ENCODE measurements at places on chromosomes 11 and 22.

GRCh38 chr11:128889657-128890213 lies 1.4 kb upstream of the KCNJ5 start:
- DNase-seq: no peak

DNA sequence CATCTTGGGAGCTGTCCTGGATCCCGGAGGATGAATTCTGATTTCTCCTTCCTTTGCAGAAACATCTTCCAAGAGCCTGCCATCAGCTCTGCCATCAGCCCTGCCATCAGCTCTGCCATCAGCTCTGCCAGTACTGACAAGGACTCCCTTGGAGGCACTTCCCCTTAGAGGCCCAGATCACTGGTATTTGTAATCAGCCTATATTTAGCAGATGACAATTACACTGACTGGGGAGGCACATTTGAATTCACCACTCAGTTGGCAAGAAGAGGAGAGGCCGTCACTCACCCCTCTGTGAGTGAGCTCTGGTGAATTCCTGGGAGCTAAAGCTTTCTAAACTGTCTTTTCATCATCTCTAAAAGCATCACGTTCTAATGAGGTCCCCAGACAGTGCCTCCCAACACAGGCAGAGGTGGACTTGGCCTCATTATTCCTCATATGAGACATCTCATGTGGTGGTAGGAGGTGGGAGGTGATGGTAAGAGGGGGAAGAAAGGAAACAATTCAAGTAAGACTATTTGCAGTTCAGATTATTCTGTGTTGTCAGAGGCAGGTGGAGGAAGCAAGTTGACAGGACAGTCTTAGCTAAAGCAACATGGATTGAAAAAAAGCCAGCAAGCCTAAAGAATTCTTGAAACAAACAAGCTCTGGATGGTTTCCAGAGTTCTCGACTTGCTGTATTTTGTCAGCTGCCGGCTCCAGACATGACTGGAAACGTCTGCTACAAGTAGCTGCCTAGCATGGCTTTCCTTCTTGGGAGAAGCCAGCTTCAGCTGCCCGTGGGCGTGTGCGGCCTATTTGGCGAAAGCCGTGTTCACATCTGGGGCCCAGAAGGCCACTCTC lies 771.7 kb downstream of the TBC1D22A start:
- DNase-seq: no peak

DNA sequence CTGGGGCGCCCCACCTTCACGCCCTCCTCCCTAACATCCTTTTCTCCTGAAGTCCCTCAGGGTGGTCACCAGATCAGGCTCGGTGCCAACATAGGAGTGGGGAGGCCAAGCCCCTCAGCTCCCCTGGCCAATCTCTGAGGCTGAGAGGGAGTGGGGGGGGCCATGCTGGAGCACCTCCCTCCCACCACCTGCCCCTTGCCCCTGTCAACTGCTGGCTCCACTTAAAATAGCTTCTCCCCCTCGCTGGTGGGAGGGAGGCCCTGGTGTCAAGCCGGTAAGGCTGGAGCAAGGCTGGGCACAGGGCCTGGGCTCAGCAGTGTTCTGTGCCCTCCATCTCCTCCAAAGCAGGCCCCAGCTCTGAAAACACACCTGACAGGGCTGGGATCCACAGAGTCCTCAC lies 4.9 kb downstream of the PLXNB2 start:
- DNase-seq: no peak

DNA sequence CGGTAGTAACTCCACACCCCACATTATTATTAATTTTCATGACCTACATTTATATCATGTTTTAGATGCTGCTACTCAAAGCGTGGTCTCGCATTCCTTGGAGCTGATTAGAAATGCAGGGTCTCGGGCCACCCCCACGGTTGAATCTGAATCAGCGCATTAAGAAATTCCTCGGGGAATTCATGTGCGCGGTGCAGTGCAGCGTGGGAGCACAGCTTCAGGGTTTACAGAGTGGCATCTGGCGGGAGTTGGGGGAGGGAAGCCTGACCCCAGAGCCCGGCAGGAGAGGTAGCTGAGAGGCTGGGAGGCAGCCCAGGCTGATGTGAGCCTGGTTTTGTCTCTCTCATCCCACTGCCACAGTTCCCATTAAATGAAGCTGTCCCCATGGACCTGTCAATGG lies 48.1 kb upstream of the DAGLA start:
- DNase-seq: no peak

- no peak for DNase-seq
Observed at GRCh38 chr11:18739685-18740084, 13.7 kb upstream of the IGSF22 start.

GRCh38 chr11:63845303-63845702 lies 6.4 kb downstream of the MARK2 start:
- DNase-seq: no peak

GRCh38 chr22:49638788-49639187 lies 188.9 kb downstream of the BRD1 start:
- no peak for DNase-seq

DNA sequence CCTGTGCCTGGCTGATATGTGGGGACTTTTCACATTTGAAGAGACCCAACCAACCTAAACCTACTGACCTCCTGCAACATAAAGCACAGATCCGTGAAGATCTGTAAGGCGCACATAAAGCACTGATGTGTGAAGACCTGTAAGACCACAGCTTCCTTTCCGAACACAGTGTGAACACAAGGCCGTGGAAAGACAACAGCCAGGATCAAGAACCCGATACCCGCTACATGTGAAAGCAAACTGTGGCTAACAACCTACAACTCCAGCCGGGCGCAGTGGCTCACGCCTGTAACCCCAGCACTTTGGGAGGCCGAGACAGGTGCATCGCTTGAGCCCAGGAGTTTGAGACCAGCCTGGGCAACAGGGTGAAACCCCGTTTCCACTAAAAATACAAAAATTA lies 17.6 kb upstream of the PPFIA1 start:
- DNase-seq: no peak

DNA sequence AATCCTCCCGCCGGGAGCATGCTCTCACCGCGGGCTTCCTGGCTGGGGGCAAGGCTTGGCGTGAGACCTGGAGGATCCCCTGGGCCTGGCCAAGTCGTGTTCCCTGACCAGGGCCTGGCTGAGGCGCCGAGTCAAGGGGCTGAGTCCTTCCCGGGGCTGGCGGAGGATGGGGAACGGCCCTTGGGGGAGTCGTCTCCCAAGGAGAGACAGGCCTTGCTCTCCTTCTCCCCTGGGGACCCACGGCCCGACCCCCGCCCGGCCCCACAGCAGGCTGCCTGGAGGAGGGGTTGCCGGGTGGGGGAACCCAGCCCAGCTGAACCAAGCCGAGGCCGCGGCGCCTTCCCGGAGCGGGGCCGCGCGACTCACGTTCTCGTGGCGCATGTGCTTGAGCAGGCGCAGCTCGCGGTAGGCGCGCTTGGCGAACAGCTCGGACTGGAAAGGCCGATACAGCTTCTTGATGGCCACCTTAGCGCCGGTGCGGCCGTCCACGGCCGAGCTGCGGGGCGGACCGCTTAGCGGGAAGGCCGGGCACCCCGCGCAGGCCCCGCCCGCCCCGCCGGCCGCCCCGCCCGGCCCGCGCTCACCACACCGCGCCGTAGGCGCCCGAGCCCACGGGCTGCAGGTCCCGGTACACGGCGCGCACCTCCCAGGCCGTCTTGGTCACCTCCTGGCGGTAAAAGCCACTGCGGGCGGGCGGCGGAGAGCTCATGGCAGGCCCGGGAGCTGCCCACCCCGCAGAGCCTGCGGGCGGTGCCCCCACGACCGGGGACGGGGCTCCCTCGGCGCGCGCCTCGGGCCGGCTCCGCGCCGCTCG lies 475 bp downstream of the MAPK12 start:
- DNase-seq: no peak

Measured in NCI-H510A (cell line).